ENCODE measurements at places on chromosomes 3 and 15.

DNA sequence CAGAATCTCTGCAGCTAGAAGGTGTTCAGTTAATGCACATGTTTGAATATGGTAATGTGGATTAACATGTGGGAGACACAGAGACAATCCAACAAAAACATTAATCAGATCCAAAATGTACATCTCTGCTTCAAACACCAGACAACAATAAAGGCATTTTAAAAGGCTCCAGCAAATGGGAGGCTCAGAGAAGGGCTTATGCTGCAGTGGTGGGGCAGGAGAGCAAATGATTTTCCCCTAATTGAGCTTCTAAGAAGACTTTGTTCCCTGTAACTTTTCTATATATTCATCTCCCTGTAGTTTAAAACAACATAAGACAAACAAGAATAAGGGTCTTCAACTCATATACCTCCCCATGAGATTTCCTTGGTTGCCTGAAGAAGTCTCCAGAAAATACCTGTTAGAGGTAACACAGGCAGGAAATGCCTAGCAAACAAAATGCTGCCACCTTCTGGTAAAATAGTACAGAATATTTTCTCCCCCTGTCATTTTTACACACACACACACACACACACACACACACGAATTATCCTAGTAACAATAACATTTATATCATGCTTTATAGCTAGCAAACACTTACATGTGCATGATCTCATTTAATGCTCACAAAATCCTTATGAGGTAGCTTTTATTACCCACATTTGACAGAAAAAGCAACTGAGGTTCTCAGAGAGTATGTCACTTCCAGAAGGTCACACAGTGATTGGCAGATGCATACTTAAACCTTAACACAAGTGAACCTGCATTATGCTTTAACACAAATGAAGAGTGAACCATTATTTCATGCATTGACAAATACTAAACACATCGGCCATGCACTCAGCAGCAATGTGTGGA, 123.4 kb upstream of the MB21D2 start:
- H3K4me1 ChIP-seq = no peaks in the 10 kb centered on the region
- DNase-seq = peak; percentile 61
- H3K4me3 ChIP-seq = no peak overlapping the region
- H3K36me3 ChIP-seq = no peaks in the 10 kb centered on the region
- H3K27me3 ChIP-seq = no peaks in the 10 kb centered on the region

- no peaks in the 10 kb centered on the region for H3K4me1 ChIP-seq
- no peak overlapping the region for H3K27ac ChIP-seq
- no peak for DNase-seq
- H3K4me3 ChIP-seq = no peak overlapping the region
Observed at GRCh38 chr3:169400874-169401273, 262.6 kb downstream of the MECOM start.

DNA sequence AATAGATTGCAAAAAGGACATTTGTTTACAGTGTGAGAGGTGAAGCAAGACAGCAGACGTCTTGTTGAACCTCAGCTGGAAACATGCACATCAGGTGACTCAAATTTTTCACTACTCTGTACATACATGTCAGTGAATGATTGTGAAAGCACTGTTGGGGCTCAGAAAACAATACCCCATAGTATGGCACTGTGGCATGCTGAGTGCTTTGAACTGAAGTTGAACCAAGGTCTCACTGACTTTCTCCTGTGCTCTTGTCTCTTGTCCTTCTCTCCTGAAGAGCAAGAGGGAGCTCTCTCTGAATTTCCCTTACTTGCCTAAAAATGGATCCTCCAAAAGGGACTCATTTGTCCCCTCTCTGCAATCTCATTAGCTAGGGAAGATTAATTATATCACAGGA, 24.5 kb upstream of the NEDD4 start:
- no peaks in the 10 kb centered on the region for H3K4me1 ChIP-seq
- H3K36me3 ChIP-seq = no peaks in the 10 kb centered on the region
- H3K27ac ChIP-seq = no peak overlapping the region
- H3K4me3 ChIP-seq = no peak overlapping the region
- no peaks in the 10 kb centered on the region for H3K27me3 ChIP-seq

GRCh38 chr3:122984007-122984406, 43.6 kb downstream of the SEMA5B start:
- H3K4me1 ChIP-seq = no peaks in the 10 kb centered on the region
- H3K27me3 ChIP-seq = peaks cover 69% of the 10 kb centered on the region
- H3K36me3 ChIP-seq = no peaks in the 10 kb centered on the region
- no peak for DNase-seq

DNA sequence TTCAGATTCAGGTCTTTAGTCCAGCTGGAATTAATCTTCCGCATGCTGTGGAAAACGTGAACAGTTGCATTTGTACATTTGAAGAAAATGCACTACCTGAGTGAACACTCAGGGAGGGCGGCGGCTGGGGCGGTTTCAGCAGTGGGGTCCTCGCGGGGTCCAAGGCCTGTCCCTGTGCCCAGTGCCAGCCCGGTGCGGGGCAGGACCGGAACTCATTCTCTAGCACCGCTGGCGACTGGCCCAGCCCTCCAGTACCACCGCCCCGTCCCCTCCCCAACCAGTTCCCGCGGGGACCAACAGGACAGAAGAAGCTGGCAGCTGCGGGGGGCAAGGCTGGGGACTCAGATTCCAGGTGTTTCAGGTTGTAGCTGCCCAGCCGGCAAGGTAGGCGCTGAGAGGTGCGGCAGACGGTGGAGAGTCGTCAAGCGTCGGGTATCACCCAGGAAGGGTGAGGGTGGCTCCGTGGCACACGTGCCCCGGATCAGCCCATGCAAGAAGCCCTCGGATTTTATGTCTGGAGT, 72.2 kb upstream of the ARNT2 start:
- no peaks in the 10 kb centered on the region for H3K4me1 ChIP-seq
- no peak overlapping the region for H3K27ac ChIP-seq
- H3K4me3 ChIP-seq = no peak overlapping the region
- DNase-seq = no peak
- peaks cover 19% of the 10 kb centered on the region for H3K27me3 ChIP-seq

DNA sequence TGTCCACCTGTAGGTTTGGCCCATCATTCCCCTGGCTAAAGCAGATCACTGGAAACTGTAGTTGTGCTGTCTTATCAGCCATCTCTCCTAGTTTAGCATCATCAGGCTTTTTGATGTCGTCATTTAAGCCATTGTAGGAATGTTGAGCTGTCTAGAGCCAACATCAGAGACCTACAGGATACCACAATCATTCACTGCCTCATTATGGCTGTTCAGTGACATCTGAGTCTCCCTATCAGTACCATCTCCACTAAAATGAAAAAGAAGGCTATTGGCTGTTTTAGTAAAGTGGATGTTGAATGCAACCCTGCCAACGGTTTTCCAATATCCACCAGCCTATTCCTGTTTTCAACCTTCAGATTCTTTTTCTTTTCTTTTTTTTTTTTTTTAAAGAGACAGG, 29.2 kb downstream of the RLBP1 start:
- H3K36me3 ChIP-seq = peaks cover 4% of the 10 kb centered on the region
- no peak overlapping the region for H3K27ac ChIP-seq

- DNase-seq = no peak
- H3K4me1 ChIP-seq = peaks cover 7% of the 10 kb centered on the region
- H3K27ac ChIP-seq = no peak overlapping the region
- H3K27me3 ChIP-seq = no peaks in the 10 kb centered on the region
- H3K4me3 ChIP-seq = no peak overlapping the region
Observed at GRCh38 chr15:80569656-80570055, 125.5 kb upstream of the ABHD17C start.

- H3K4me3 ChIP-seq = peak overlapping the region; percentile 92
- peak overlapping the region; percentile 98 for H3K27ac ChIP-seq
- DNase-seq = peak; percentile 82
- H3K4me1 ChIP-seq = peaks cover 46% of the 10 kb centered on the region
- H3K27me3 ChIP-seq = no peaks in the 10 kb centered on the region
Observed at GRCh38 chr3:172040981-172041963, 1.9 kb downstream of the FNDC3B start.

DNA sequence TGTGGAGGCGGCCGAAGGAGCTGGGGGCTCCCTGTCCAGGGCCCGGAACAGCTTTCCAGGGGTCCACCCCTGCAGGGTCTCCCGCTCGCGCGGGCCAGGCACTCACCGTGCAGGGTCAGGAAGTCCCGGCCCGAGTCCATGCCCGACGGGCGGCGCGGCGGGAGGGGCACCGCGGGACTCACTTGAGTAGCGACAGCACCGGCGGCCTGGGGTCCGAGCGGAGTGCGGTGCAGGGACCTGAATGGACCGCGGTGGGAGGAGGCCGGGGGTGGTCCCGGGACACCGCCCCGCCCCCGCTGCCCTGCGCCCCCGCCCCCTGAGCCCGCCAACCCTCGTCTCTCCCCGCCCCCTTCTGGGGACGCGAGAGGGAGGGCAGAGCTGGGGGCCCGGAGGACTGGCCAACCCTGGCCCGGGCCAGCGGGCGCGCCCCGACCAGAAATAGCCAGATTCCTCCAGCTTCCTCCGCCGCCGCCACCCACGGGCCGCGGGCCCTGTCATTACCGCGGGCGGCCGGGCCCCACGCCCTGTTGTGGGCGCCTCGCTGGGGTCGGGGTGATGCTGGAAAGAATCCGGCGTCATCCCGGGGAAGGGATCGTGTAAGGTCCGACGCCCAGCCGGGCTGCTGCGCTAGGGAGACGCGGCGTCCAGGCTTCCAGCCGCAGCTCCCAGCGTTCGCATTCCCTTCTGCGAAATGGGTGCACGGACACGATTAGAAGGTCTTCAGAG, at the start of gene PLCD1:
PLCD1 (minus strand) TSS at position 243 of the 726 bp plus-strand sequence; CDS start at position 140, 103 bp downstream.
- H3K4me3 ChIP-seq = peak within 1 kb of the TSS; percentile 67
- no peaks in the 10 kb centered on the region for H3K27me3 ChIP-seq
- H3K36me3 ChIP-seq = no peaks in the 10 kb centered on the region
- H3K4me1 ChIP-seq = peaks cover 31% of the 10 kb centered on the region
- DNase-seq = peak; percentile 87
- H3K27ac ChIP-seq = peak within 1 kb of the TSS; percentile 68

DNA sequence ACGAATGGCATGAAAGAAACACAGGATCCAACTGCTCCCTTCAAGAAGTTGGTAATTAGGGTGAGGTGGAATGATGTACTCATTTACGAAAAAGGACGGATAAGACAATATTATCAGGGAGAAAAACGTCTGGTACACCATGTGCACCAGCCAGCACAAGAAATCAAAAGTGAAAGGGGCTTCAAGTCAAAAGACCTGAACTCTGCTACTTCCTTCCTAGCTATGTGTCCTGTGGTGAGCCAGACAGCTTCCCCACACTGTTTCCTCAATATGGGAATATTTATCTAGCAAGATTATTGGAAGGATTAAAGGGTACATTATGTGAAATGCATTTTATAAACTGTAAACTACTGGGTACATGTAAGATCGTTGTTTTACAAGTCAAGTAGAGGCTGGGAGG, 33.9 kb downstream of the RAB27A start:
- H3K27me3 ChIP-seq = no peaks in the 10 kb centered on the region
- H3K27ac ChIP-seq = no peak overlapping the region
- no peak overlapping the region for H3K4me3 ChIP-seq
- H3K4me1 ChIP-seq = peaks cover 20% of the 10 kb centered on the region
- DNase-seq = no peak
- H3K36me3 ChIP-seq = no peaks in the 10 kb centered on the region

DNA sequence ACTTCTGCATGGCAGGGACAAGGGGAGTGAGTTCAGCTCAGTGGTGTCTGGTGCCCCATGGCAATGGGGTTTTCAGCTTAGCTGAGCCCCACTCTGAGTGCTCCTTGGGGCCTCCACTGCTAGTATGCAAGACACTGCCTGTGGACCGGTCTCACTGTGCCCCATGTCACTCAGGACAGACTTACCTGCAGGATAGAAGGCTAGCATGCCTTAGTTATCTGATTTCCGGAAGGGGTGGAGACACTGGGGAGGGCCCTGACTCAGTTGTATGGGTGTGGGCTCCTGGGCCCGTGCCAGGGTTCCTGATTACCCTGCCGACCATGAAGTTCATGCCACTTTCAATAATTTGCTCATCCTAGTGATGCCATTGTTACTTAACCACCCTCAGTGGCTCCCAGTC, 4.3 kb upstream of the SLC6A20 start:
- no peak for DNase-seq
- H3K4me3 ChIP-seq = no peak overlapping the region
- H3K27ac ChIP-seq = no peak overlapping the region
- no peaks in the 10 kb centered on the region for H3K36me3 ChIP-seq

GRCh38 chr3:195803289-195803908, 8.3 kb downstream of the MUC4 start:
- DNase-seq = peak; percentile 9
- peaks cover 46% of the 10 kb centered on the region for H3K27me3 ChIP-seq
- H3K4me3 ChIP-seq = no peak overlapping the region
- no peaks in the 10 kb centered on the region for H3K36me3 ChIP-seq

DNA sequence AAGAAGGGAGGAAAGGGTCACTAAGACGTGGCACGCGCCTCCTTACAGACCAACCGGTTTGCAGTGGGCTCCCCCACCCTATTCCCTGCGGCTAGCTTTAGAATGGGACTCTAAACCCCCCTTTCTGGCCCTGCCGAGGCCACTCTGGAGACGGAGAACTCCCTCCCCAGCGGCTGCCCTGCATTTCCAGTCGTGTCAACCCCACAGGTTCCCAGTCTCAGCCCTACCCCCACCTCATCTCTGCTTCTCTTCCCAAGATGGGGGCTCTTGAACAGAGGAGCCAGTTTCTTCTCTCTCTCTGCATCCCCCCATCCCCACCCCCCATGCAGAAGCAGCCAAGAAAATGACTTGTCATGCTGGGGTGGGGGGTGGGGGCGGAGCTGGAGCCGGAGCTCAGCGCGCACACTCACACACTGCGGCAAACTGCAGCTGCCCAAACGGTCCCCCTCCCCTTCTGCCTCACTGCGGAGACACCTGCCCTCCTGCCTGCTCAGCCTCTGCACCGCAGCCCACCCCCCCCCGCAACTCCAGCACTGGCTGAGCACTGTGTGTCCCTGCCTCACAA, 871 bp downstream of the MAP1A start:
- H3K4me1 ChIP-seq = peaks cover 42% of the 10 kb centered on the region
- H3K4me3 ChIP-seq = peak overlapping the region; percentile 100
- peaks cover 23% of the 10 kb centered on the region for H3K36me3 ChIP-seq
- no peaks in the 10 kb centered on the region for H3K27me3 ChIP-seq
- DNase-seq = peak; percentile 54

DNA sequence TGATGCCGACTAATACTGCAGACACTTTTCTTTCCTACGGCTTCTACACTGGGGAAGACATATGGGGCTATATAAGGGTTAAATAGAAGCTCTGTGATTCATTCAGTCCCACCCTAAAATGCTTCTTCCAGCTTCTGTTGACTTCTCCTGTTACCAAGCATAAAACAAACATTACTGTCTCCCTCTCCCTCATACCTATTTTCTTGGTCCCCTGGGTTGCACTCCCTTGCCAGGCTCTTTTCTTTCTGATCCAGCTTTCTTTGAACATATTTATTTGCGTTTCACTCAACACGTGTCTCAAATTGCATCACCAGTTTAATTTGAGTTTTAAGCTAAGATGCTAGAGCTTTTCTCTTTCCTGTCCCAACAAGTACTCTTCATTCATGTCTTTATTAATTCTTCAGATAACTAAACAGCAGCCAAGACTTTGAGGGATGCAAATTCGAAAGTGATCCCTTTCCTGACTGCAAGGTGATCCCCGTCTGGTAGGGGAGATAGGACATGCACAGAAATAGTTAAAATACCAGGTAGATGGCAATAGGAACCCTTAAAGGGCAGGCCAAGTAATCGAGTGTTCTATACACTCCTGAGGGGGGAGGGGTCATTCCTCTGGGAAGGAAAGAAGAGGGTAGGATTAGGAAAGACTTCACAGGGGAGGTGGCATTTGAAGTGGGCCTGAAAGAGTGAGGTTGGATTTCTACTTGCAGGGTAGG, 198.6 kb upstream of the BCL6 start:
- H3K36me3 ChIP-seq = no peaks in the 10 kb centered on the region
- peak; percentile 40 for DNase-seq
- no peak overlapping the region for H3K27ac ChIP-seq
- no peak overlapping the region for H3K4me3 ChIP-seq
- H3K4me1 ChIP-seq = peaks cover 14% of the 10 kb centered on the region

Data from GM23248 (cell line).